ENCODE measurements at places on chromosomes 16 and 17.
A peak's percentile ranks its signal among the peaks of the same experiment; 100 is the strongest.

GRCh38 chr17:12637015-12637414, 28.7 kb upstream of the MYOCD start:
- no peak for DNase-seq

GRCh38 chr17:72419866-72420774, 299.3 kb downstream of the SOX9 start:
- DNase-seq: no peak

- DNase-seq: no peak
Observed at GRCh38 chr16:85046931-85047866, 19.6 kb downstream of the KIAA0513 start.

- no peak for DNase-seq
Observed at GRCh38 chr17:81666092-81666341, 388 bp downstream of the OXLD1 start.

- DNase-seq: no peak
Observed at GRCh38 chr16:66395806-66396555, 29.5 kb downstream of the CDH5 start.

- DNase-seq: peak; percentile 90
Observed at GRCh38 chr17:28717578-28718332, at the start of gene RAB34. Gene RAB34, minus strand, starts transcription at chr17:28717868. Its CDS starts 602 bp downstream, at chr17:28717266.

DNA sequence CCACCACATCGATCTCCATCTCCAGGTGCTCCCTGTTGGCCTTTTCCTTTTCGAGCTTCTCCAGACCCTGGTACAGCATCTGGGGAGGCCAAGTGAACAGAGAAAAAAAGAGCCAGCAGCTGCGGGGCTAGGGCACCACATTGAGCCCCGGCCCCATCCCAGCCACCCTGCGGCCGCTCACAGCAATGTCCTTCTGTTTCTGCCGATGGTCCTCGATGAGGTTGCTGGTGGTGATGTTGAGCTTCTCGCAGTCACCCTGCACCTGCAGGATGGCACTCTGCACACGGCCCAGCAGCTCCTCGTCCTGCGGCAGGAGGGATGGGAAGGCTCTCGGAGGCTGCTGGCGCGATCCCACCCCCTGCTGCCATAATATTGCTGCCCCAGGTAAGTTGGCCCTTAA, 15.5 kb downstream of the UBALD2 start:
- DNase-seq: no peak

DNA sequence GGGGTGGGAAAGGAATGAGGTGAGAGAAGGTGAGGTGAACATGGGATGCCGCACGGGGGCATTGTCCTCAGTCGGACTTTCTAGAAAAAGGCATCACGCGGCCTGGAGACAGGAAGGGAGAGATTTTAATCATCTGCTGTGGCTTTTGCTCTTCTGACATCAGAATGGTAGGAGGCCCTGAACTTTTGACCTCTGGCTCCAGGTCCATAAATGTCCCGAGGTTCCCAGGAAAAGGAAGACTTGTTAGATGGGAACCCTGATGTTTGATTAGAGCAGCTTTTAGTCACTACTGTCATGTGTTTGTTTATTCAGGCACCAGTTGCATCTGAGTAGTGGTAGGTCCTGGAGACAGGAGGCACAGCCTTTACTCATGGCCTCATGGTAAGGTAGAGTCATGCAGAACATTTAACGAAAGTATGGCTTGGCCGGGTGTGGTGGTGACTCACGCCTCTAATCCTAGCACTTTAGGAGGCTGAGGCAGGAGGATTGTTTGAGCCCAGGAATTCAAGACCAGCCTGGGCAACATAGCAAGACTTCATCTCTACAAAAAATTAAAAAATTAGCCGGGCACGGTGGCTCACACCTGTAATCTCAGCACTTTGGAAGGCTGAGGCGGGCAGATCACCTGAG, 203.1 kb downstream of the MSI2 start:
- no peak for DNase-seq

GRCh38 chr16:81449899-81450608, 5.4 kb downstream of the CMIP start:
- no peak for DNase-seq

- no peak for DNase-seq
Observed at GRCh38 chr16:62261760-62262159, 225.5 kb upstream of the CDH8 start.

- DNase-seq: no peak
Observed at GRCh38 chr17:79415365-79415764, 195.5 kb downstream of the RBFOX3 start.

DNA sequence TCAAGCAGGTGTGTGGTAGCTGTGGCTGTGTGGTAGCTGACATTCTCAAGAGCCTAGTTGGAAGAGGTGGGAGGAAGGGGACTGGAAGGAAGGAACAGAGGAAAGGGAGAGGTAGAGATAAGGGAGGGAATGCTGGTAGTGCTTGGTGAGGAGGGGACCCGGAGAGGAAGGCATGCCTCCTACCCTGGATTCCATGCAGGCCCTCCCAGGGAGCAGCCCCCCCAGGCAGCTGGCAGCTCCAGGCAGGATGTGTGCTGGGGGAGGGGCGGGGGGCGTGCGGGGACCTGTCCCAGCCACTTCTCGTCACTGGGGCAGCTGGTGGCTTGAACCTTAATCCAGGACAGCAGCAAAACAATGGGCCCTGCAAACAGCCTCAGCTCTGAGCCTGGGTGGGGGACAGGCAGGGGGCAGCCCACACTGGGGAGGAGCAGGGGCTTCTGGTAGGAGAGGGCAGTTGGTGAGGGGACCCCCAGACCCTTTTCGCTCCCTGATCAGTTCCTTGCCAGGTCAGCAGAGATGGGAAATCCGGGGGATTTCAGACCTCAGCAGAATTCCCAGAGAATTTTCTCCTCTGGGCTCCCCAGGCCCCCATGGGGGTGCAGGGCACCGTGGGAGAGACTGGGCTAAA, 27.1 kb downstream of the ARHGAP23 start:
- DNase-seq: no peak

DNA sequence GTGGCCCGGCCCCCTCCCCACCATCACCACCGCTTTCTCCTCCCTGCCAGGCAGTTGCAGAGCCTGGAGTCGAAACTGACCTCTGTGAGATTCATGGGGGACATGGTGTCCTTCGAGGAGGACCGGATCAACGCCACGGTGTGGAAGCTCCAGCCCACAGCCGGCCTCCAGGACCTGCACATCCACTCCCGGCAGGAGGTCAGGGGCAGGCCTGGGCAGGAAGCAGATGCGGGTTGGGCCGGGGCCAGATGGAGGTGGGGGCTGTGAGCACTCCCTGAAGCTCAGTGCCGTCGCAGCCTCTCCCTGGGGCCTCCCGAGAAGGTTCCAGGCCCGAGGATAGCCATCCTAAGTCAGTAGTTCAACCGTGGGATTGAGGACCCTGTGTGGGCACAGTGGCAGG, 14.2 kb upstream of the ADGRG3 start:
- DNase-seq: no peak

DNA sequence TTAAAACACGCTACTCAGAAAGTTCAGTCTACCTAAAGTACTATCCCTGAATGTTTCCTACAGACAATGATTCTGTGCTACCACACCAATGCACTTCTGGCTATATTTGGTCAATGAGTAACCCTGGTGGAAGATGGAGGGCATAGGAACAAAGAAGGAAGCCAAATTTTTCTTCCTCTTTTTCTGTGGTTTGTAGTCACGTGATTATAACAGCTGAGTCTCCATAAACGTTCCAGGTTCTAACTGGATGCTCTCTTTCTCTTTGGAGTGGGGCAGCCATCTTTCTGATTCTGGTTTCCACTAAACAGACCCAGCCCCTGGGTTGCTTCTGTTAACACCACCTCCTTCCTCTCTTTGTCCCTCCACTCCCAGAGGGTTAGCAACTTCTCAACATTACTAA, 274.9 kb downstream of the CDH11 start:
- peak; percentile 31 for DNase-seq

DNA sequence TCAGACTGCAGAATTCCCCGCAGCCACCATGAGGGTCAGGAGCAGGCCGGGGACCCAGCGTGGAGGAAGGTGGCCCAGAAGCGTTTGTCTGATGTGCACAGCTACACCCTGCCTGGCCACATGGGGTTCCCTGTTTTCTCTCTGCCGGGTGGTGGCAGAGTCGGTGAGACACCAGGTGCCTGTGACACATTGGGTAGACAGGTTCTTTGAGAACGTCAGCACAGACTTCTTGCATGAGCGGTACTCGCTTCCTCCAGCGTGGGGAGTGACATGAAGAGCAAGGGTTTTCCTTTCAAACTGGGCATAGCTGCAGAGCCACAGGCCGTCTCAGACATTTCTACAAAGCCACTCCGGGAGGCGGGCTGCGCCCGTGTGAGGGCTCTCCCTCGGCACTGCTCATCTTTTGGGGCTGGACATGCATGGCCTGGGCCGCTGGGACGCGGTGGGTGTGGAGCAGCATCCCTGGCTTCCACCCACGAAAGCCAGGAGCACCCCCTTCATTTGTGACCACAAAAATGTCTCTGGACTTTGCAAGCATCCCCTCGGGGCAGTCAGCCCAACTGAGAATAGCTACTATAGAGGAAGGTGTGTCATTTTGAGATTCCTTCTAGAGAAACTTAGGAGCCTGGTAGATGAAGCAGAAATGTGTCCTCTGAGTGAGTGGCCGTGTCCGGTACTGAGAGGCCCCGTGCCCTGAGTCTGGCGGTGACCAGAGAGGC, 26.0 kb downstream of the NME3 start:
- no peak for DNase-seq

GRCh38 chr16:66036184-66036583, 330.3 kb upstream of the CDH5 start:
- no peak for DNase-seq

All from Kasumi-1 (cell line).